ENCODE measurements at places on chromosomes 4 and X.

- DNase-seq: no peak
These were observed 21.4 kb upstream of the AFAP1 start for GRCh38 chr4:7960790-7961655.

DNA sequence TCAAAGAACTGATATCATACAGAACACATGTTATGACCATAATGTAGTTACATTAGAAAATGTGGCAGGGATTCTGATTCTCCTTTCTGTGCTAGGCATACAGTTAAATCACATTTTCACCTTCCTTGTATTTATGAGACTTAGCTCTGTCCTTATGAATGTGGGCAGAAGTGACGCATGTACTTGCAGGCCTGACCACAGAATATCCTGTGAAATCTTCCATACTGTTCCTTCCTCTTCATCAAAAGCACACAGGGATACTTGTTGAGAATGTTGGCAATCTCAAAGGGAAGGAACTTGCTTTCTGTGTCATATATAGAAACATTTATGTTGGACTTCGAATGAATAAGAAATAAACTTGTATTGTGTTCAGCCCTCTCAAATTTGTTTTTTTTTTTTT, 17.2 kb upstream of the MYOZ2 start:
- no peak for DNase-seq

- no peak for DNase-seq
These were observed 13.9 kb downstream of the FNIP2 start for GRCh38 chr4:158782551-158783360.

DNA sequence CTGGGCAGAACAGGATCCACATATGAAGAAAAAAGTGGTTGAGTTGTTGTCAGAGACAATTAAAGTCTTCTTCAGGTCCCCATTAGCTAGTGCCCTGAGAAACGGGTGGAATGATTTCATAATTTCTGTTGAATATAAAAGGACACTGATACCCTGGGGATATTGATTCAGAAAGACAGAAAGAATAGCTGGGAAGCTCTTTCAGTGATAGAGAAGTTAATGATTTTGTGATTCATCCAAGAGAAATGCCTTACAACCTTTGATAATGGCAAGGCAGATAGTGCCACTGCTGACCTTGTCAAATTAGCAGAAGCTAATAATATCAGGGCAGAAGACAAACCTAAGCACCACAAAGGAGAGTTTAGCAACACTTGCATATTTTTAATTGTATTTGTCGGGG, 37.9 kb downstream of the UNC5C start:
- DNase-seq: no peak

DNA sequence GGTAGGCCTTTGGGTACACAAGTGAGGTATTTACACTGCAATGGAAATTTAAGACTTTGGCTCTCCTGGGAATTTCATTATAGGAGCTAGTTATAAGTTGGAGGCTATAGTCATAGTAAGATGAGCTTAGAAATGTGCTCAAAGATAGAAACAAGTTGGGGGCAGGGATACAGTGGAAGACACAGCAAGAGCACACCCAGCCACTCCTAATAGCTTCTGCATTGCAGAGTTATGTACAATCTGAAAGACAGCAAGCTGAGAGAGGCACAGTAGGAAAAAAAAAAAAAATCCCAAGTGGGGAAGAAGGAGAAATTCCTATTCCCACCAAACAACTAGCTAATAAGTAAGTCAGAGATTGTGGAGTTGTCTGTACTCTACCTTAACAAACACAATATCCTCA, 41.9 kb upstream of the TAF9B start:
- DNase-seq: no peak

DNA sequence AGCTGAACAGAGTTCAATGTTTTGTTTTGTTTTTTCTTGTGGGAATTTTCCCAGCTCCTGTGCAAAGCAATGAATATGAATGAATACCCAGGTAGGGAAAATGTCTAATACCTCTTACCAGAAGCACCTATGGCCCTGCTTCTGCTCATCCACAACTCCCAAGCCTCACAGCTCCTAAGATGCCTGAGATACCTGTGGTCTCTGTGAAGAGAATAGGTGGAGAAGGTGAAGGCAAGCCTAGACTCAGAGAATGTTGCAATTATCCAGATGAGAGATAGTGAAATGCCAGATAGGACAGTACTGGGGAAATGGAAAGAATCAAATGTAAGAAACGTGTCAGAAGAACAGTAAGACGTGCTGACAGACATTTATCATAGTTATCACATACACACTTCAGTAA, 70.2 kb upstream of the NOCT start:
- DNase-seq: no peak

- DNase-seq: no peak
These were observed 29.5 kb upstream of the PLP1 start for GRCh38 chrX:103747163-103747562.

DNA sequence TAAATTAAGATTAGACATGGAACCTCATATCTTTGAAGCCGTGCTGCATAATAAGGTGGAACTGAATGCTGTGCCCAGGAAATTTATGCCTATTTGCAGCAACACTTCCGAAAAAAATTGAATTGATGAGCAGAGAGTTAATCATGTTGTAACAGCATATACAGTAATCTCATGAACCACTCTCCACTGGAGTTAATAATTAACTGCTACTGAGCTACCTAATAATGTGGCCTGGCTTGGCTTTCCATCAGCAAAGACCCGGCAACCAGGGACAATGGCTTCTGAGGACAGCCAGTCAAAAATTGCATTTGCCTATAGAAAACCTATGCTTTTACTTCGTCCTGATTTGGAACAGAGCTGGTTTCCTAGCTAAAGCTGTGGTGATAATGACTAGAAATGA, 63.8 kb upstream of the GATB start:
- no peak for DNase-seq

DNA sequence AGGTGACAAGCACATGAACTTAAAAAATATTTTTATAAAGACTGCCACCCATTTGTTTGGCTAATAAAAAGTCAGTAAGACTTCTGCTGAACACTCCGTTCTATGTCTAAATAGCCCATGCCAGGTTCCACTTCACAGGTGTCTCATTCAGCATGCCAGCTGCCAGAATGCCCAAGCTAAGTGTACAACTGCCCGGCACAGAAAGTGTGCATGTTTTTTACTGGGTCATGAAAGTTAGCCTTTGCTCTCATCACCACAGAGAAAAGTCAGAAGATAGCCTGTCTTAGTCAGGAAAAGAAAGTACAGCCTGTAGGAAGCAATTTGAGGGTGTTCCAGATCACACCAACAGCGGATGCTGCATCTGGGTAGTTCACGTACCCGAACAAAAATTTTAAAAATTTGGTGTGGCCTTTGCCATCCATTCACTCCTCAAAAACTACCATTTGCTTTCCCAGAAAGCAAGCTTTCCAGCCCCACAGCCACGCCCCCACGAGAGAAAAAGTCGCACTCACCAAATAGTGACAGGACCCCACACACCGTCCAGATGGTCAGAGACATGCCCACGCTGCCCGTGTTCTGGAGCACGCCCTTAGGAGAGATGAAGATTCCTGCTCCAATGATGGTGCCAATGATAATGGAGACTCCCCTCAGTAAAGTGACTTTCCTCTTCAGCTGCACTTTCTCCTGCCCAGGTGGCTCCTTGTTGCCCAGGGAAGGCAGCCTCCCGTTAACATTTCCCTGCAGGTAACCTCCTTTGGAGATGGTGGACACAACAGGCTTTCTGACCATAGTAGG, 671 bp downstream of the SLC7A11 start:
- DNase-seq: no peak

GRCh38 chr4:102439236-102439614, 61.9 kb upstream of the NFKB1 start:
- peak; percentile 17 for DNase-seq

- DNase-seq: no peak
These were observed 26.0 kb downstream of the AMTN start for GRCh38 chr4:70544279-70544868.

DNA sequence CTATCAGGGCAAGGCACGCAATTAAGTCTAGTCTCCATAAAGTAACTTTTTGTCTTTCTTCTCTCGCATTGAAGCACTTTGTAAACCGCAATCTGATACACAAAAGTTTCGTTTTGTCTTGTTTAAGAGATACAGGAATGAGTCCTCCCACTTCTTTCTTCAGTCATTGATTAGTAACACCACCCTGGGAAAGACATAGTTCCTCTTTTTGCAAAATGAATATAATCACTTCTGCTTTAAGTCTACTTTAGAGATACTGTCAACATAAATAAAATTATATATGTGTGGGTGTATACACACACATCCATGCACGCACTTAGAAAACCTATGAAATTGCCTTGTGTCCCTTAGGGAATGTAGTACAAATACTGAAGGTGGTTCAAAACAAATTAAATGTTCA, 11.7 kb downstream of the COQ2 start:
- DNase-seq: no peak

- DNase-seq: no peak
These were observed 768 bp upstream of the CXCL10 start for GRCh38 chr4:76024065-76024464.

DNA sequence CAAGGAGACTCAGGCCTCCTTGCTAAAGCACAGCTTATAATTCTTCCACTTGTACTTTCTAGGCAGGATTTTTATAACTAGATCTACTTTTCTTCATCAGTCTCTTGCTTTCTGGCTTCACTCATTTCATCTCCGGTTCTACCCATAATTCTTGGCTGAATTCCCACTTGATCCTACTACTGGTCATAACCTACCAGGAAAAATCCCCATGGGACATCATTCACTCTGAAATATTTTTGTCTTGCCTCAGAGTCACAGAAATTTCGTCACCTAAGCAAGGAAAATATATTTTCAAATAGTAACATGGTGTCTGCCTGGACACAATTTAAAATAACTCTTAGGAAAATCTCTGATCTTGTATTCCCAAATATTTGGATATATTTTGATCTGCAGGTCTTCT, 122.3 kb downstream of the TEX13A start:
- DNase-seq: no peak

GRCh38 chr4:122099896-122100295, 52.2 kb upstream of the BLTP1 start:
- no peak for DNase-seq

GRCh38 chrX:43008356-43008755, 230.4 kb upstream of the PPP1R2C start:
- no peak for DNase-seq

GRCh38 chrX:129572422-129572821, 32.4 kb downstream of the OCRL start:
- DNase-seq: no peak

DNA sequence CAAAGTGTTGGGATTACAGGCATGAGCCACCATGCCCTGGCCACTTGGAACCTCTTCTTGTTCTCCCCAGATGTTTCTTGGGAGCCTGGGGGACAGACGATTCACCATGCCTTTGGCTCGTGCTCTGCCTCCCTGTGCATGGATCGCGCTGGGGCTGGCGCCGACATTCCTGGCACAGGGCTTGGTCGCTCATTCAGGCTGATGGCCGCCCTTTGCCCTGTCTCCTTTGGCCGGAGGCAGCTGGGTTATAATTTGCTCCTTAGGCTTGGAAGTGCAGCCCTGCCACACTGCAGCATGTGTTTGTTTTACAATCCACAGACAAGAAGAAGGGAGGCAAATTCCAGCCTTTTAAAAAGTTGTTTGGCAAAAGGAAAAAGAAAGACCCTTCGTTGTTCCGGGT, 115.3 kb downstream of the AASDH start:
- no peak for DNase-seq

- no peak for DNase-seq
These were observed 88.1 kb upstream of the C1QTNF7 start for GRCh38 chr4:15339737-15340136.

GRCh38 chr4:79695848-79696247, 287.8 kb upstream of the GK2 start:
- no peak for DNase-seq

DNA sequence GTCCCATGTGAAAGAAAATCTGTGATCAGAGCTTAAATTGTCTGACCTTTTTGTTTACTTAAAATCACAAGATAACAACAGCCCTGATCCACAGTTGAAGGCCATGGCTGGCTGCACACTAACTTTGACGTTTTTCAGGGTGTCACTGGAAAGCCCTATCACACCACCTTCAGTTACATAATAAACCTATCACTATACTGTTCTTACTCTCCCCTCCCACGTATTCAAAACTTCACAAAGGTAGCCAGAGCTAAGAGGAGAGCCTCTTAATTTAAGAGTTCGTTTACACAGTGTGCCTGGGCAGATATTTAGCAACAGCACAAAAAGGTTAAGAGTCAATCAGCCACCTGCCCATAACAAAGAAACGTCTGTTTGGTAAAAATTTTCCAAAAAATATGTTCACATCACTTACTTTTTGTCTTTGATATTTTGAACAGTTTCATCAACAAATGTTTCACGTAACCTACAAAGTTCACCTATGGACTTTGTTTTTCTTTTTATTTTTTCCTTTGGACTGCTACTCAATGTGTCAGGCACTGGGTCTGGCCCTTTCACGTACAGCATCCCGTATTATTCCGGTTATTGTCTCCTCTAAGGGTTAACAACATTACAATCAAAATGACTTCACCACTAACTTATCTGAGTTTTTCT, 25.0 kb downstream of the RFC1 start:
- DNase-seq: no peak

DNA sequence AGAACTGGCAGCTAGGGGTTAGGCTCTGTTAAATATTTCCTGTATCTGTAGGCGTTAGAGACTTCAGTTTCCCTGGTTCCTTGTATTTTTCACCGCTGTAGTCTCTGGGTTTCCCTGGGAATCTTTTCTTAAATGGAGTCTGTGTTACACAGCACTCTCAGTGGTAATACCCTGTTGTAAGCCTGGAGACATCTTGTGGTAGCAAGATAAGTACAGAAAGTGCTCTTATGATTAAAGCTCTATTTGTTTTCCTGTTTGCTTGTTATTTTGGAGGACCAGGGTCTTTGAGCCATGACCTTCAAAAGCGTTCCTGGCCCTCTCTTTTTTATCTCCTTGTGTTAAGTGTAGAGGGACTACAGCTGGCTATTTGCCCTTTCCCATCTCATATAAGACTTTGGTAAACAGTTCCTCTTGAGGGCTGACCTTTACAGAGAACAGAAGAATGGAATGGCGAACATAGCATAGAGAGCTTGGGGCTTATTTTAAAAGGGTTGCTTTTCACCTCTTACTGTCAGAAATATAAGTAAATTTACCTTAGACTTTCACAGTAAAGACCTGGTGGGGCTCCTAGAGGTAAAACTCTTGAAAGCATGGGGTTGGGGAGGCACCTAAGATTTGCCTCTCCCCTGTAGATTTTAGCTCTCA, 782.5 kb downstream of the FAT4 start:
- no peak for DNase-seq

GRCh38 chr4:1022051-1022738, 10.8 kb downstream of the FGFRL1 start:
- DNase-seq: no peak

DNA sequence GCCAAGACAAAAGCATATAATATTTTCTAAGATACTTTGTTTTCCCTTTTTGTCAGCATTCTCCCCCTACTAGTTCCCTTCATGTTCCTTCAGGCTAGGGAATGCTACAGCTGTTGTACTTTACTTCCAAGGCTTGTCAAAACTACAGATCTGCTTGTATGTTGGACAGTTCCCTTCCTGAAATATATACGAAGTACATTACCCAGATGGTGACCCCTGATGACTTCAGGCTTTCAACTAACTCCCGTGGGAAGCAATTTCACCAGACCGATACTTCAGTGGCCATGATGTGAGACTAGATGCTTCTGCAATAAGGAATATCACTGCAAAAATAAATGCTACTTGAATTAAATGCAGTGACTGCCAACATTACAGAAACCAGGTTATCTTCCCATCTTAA, 332.8 kb downstream of the SH2D1A start:
- DNase-seq: no peak
